ENCODE measurements at places on chromosomes 1 and 21.
A peak's percentile ranks its signal among the peaks of the same experiment; 100 is the strongest.

GRCh38 chr1:174968750-174969244 is 30.9 kb upstream of the CACYBP start:
- peak; percentile 46 for DNase-seq

DNA sequence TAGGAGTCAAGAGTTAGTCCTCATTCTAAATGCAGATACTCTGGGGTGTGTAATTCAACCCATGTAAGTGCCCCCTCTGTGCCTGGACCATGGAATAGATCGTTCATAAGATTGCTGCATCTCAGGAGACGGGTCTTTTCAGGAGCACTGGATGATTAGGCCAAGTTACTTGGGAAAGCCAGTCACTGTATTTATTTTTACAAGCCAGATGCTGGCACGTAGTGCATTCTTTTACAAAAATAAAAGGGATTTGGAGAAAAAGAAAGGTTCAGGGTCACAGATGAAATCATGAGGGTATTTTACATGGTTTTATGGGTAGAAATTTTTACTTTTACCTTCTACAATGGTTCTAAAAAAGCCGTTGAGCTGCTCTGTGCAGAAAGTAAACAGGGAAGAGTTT is 102.6 kb upstream of the UBE2U start:
- DNase-seq: no peak

GRCh38 chr1:8693107-8693506 is 124.3 kb downstream of the RERE start:
- no peak for DNase-seq

GRCh38 chr1:119865627-119866026 is 30.7 kb downstream of the ADAM30 start:
- DNase-seq: no peak

GRCh38 chr1:70034403-70034802 is 171.0 kb downstream of the LRRC40 start:
- DNase-seq: no peak

DNA sequence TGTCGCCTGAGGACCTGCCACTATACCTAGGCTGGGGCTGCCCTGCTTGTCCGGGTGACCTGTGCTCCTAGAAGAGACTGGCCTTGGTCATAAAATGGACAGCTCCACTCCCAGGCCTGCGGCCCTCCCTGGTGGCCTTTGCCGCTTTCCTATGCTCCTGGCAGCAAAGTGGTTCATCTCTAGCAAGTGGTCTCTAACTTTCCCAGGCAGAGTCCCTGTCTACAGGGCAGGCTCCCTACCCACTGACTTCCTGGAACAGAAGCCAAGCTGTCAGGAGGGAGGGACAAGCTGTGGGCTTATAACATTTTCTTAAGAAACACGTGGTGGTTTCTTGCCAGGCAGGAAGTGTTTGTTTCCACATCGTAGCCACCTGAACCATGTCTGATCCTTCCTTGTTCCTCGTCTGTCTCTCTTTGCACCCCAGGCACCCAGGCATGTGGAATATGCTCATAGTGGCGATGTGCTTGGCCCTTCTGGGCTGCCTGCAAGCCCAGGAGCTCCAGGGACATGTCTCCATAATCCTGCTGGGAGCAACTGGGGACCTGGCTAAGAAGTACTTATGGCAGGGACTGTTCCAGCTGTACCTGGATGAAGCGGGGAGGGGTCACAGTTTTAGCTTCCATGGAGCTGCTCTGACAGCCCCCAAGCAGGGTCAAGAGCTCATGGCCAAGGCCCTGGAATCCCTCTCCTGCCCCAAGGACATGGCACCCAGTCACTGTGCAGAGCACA is 10.1 kb downstream of the H6PD start:
- DNase-seq: no peak

DNA sequence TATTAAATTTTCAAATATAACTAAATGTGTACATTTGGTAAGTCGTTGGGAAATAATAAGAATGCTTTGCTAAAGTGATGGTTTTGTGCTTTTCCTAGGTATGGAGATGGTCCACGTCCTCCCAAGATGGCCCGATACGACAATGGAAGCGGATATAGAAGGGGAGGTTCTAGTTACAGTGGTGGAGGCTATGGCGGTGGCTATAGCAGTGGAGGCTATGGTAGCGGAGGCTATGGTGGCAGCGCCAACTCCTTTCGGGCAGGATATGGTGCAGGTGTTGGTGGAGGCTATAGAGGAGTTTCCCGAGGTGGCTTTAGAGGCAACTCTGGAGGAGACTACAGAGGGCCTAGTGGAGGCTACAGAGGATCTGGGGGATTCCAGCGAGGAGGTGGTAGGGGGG is 47.8 kb downstream of the DHX9 start:
- no peak for DNase-seq

DNA sequence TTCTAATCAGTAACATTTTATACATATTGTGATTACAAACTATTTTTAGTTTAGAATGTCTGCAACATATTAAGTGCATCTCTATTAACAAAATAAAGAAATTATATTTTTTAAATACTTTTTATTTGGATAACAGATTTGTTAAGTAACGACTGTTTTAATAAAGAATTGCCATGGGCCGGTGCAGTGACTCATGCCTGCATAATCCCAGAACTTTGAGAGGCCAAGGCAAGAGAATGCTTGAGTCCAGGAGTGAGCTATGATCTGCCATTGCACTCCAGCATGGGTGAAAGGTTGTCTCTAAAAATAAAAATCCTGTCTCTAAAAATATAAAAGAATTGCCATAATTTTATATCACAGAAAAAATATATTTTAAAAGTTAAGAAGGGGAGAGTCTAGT is 4.1 kb downstream of the LRRIQ3 start:
- no peak for DNase-seq

DNA sequence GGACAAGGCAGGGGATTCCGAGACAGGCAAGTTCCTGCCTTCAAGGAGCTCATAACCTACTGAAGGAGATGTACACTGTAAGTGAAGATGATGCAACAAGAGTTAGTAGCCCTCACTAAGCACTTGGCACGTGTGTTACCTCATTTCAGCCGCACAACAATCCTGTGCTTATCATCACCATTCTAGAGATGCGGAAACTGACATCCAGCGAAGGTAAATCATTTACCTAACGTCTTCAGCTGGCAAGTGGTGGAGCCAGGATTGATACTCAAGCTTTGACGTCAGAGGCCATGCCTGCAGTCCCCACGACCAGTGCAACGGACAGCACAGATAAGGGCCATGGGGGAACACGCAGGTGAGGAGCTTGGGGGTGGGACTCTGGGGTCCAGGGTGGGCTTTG is 2.9 kb upstream of the UBXN10 start:
- DNase-seq: no peak

GRCh38 chr1:15786581-15786980 is 20.9 kb downstream of the UQCRHL start:
- no peak for DNase-seq

DNA sequence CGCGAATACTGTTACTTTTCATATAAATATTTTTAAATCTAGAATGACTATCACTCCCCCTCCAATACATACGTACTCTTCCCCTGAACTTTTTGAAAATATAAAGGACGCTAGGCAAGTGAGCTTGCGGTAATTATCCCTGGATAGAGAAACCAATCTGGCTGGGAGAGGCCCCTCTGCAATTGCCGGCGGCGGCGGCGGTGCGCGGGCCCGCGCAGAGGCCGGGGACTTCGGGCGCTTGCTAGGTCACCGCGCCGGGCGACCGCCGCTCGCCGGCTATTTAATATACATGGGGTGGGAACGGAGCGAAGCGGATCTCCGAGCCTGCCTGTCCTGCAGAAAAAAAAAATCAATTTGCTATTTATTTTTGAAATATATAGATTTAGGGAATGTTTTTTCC is 416.3 kb upstream of the ESRRG start:
- DNase-seq: no peak

DNA sequence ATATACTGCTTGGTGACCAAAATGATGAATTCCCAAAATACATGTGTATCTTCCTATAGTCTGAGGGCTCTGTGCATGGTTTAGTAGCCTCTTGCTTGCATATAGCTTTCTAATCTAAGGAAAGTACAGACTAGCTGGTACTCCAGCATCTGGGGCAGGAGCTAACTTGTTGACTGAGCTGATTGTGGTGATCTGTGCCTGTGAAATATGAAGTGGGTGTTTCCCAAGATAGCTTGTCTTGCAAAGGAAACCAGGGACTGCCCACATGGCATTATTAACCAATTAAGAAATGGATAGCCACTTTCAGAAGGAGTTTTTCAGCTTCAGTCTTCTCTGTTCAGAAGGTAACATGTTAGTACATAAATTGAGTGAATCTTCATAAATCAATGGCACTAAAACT is 219.8 kb downstream of the NEGR1 start:
- DNase-seq: no peak

GRCh38 chr1:54453022-54453421 is 46.8 kb upstream of the SSBP3 start:
- no peak for DNase-seq

DNA sequence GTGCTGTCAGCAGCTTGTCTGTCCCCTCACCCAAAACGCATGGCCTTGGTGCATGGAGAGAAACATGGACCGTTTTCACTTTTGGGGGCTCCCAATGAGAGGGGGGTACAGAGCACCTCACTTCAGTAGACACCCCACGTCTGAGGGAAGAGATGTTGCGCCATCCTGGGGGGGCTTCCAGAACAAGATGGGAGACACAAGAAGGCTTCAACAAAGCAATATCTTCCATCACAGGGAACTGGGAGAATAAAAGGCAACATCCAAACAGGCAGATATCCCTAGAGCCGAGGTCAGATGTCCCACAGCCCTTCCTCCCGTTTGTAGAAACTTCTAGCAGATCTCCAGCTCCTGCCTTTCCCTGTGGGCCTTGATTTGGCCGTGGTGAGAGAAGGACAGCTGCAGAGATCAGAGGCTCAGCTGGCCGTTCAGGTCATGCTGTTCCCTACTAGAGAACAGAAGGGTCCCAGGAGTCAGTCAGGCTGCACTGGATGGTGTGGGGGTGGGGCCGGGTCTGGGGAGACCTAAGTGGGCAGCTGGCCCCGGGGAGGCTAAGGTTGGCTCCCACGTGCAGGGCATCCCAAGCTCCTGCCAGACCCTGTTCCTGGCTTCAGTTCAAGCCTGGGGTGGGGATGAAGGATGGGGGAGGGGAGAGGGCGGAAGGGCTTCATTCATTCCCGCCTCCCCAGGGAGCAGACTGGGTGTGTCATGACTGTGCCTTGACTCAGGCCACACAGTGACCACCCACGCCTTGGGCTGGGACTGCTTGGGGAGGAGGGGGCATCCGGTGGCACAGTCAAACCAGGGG is 4.4 kb downstream of the PLOD1 start:
- DNase-seq: no peak

DNA sequence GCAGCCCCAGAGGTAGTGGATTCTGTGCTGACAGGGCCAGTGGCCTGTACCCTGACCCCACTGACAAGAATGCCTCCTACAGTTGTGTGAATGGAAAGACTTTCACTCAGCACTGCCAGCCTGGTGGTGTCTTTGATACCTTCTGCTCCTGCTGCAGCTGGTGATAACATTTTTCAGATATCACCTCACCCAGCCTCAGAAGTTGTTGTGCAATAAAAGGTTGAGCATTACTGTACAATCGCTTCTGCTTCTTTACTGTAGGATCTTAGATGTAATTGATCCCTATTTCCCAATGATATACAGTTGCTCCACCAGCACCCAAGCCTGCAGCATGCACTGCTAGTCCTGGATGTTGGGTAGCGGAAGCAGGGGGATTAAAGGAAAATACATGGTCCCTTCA is 4.8 kb upstream of the CHIA start:
- no peak for DNase-seq

GRCh38 chr1:235998812-235999211 is 66.1 kb downstream of the NID1 start:
- DNase-seq: peak; percentile 64

DNA sequence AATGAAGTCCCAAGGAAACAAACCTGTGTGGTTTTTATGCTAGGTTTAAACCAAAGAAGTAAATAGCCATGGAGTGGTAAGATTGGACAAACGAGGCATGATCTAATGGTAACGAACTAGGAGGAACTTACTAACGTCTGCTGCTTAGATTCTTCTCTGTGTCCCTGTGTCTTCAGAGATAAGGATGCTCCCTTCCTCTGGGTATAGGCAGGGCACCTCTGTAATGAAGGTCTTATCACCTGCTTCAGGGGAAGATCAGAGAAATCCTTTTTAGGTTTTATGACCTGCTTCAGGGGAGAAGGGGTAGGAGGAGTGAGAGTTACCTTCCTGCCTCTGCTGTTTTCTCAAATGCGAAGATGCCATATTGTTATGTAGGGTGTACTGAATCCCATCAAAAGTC is 214.9 kb upstream of the L1TD1 start:
- no peak for DNase-seq

DNA sequence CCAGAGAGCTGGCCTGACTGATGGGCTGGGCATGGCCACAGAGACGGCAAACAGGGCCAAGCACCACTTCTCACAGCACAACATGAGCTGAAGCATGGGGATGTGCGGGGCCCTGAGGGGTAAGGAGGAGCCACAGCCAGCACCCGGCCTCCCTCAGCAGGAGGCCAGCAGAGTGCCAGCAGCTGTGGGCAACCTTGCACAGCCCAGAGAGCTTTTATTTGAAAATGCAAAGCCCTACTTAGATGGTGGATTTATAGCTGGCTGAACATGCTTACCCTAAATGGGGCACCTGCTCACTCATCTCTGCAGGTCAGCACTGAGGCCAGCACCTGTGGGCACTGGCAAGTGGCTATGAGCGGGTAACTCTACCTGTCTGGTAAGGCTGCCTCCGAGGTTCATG is 44.1 kb downstream of the SLC66A1 start:
- DNase-seq: no peak

DNA sequence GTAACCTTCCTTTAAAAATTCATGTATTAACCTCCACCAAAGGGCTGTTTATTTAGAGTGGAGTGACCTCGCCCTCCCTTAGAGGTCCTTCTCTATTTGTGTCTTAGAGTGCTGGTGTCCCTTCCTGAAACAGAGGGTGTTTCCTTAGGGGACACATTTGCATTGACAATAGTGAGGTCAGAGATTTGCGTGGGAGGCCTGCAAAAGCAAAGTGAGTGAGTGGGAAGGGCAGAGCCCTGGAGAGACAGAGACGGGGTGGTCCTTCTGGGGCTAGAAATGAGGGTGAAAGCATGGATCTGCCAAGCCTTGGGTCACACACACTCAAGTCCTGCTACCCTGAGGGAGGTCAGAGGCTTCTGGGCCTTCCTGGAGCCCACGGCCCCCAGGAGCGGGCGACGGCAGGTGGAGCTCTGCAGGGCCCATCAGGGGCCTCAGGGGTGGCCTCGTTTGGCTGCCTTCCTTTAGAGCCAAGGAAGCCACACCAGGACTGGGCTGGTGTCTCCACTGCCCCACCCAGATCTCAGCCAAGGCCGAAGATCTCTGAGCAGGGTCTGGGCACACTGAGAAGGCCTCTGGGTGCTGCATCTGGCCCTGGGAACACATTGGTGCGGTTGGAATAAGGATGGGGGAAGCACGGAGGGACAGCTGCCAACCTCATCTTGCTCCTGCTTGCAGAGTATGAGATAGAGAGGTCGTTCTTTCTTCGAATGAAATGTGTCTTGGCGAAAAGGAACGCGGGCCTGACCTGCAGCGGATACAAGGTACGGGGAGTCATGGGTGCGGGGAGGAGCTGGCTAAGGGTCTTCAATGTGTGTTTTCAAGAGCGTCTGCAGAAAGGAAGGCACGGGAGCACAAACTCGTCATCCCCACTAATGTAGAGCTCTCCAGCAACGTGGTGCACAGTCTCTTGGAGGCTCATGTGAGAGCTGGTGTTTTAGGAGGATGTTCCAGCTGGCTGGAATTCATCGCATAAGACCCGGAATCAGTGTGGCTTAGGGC is 23.8 kb downstream of the SIM2 start:
- DNase-seq: no peak

Data from CD4-positive, alpha-beta T cell treated with Interleukin-17A for 4 hours (primary cell).